Ascending aorta (tissue), 2 donors: ENCODE measurements at places on chromosomes 2 and 18.

DNA sequence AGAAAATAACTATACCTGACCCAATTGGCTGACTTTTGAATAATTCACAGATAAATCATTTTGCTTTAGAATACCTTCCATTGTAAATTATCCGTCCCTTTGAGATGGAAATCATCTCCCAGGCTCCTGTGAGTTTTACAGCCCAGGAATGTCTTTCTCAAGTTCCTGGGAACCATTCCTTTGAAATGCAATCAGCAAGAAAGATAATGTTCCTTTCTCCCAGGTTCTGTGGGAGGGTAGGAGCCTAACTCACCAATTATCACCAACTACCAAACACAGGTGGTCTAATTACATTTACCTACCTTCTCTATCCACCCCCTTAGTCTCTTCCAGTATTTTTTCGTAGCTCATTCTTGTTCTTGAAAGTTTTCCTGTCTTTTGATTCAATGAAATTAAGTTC, 1016.0 kb downstream of the SOCS6 start:
- DNase-seq = no peak

- no peak for DNase-seq
Measured at GRCh38 chr18:62998443-62998842, 283.1 kb downstream of the PHLPP1 start.

GRCh38 chr2:40123326-40123725, 328.6 kb downstream of the SLC8A1 start:
- DNase-seq = no peak

GRCh38 chr2:217964275-217965161, 38.3 kb downstream of the TNS1 start:
- peak; percentile 63 for DNase-seq
